CD4-positive, alpha-beta T cell treated with Interleukin-4 for 1 hour (primary cell): ENCODE measurements at places on chromosomes 4 and X.

GRCh38 chrX:29726811-29727210 is 488.6 kb upstream of the MAGEB2 start:
- DNase-seq = no peak

GRCh38 chrX:74286950-74287740 is 16.8 kb upstream of the ZCCHC13 start:
- no peak for DNase-seq

DNA sequence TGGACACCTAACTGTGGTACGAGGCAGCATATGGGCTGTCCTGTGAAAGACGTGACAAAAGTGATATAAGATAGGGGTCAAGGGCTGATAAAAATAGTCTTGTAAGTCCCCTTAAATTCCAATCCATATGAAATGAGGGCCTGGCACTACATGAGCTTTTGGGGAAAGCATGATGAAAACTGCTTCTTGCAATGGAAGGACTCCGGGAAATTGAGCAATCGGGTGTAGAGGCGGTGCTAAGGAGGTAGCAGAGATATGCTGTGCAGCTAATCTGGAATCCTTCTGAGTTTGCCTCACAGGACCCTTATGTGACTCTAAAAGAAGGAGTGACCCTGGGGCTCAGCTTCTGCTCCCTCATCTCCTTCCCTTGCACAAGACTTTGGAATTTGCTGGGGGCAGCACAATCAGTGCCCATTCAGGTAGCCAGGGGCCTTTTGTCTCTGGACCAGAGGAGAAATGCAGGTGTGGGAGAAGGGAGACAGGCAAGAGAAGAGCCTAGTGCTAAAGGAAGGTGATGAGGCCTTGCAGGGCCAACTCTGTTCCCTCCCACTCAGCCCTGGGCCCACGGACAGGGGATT is 12.8 kb downstream of the CLDN2 start:
- DNase-seq = no peak

- no peak for DNase-seq
These were observed 2.3 kb downstream of the SOWAHB start for GRCh38 chr4:76895619-76896018.

DNA sequence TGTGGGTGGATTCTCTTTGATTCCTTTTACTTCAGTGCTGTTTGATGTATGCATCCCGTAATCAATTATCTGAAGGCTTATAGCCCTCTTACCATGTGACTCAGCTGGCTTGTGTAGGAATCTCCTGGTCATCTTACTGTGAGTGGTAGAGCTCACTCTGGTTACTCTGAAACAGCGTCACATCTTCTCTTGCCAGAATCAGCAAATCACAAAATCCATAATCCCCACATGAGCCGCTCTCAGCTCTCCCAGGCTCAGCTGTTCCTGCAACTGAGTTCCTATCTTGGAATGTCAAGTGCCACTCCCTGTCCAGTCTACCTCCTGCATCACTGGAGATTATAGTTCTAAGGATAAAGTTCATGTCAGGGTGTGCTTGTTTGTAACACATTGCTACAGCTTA is 278.0 kb downstream of the FBXO8 start:
- no peak for DNase-seq

DNA sequence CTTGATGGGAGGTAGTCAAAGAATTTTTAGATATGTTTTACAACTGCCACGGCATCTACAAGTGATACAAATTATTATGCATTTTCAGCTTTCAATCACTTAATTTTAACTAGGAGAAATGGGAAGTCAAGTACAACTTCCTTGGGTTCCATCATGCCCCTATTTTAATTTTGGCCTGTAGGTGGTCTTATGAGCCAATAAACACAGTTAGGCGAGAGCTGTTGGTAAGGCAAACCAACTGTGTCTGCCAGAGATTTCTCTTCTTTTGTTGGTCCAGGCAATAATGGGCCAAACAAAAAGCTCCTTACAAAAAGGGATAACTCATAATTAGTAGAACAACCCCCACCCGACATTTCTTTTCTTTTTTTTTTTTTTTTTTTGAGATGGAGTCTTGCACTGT is 63.3 kb upstream of the ARX start:
- DNase-seq = no peak

GRCh38 chr4:92421920-92422319 is 118.2 kb downstream of the GRID2 start:
- no peak for DNase-seq

GRCh38 chr4:181432335-181432734 is 810.9 kb upstream of the TENM3 start:
- DNase-seq = no peak

DNA sequence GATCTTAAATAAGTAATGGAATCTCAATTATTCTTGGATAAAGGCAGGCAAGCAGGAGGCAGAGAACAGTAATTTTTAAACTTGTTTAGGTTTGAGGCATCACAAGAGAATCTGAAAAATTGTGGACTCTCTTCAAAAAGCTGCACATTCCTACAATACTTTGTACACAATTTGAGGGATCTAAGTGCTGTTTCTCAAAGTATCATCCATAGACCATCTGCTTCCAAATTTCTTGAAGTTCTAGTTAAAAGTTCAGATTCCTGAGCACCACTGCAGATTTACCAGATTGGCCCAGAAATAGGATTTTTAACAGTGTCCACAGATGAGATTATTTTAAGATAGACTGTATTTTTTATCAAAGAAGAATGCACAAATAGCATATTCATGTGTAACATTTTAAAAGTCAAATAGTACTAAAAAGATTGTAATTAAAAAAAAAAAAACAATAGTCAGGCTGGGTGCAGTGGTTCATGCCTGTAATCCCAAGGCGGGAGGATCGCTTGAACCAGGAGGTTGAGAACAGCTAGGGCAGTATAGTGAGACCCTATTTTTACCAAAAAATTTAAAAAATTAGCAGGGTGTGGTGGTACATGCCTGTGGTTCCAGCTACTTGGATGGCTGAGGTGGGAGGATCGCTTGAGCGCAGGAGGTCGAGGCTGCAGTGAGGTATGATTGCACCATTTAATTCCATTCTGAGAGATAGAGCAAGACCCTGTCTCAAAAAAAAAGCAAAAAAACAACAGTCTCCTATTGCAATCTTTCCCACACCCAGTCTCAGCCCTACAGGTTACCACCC is 14.2 kb upstream of the FNIP2 start:
- no peak for DNase-seq
